ENCODE measurements at places on chromosomes 6 and 20.

- DNase-seq, result no peak
Measured at GRCh38 chr6:154425034-154425433, 68.4 kb upstream of the IPCEF1 start.

DNA sequence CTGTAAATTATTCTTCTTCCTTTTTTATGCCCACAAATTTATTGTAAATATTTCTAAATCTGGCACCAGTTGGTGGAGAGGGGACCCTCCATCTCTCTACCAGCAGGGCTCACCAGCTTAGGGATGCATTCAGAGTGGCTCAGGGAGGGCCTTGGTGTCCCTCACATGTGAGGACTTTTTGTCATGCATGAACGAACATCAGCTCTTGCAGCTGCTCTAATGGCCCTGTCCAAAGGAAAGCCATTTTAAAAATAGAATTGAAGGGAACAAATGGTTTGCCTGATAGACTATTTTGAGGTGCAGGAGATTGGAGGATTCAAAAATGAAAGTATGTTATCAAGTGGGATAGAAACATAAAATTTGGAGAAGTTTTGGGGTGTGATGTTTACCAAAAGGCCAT is 37.5 kb upstream of the KLHL31 start:
- DNase-seq, result no peak

DNA sequence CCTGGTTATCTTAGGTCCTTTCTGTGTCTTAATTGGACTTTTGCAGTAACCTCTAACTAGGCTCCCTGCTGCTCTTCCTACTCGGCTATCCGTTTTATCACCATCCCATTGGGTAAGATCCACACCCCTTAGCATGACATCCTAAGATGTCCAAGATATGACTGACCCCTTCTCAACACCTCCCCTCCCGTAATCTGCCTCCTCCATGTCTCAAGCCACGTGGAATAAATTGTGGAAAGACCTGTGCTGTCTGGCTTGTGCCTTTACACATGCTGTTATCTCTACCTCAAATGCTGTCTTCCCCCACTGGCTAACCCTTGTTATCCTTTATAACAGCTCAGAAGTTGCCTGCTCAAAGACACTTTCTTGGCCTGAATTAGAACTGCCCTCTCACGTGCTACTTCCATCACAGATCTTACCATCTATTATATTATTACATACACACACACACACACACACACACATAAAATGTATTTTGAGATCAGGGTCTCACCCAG is 26.5 kb downstream of the EIF2S2 start:
- DNase-seq, result no peak

- no peak for DNase-seq
Measured at GRCh38 chr20:47389867-47390347, 33.4 kb upstream of the ZMYND8 start.

- DNase-seq, result no peak
Measured at GRCh38 chr20:7352165-7352564, 584.7 kb downstream of the BMP2 start.

DNA sequence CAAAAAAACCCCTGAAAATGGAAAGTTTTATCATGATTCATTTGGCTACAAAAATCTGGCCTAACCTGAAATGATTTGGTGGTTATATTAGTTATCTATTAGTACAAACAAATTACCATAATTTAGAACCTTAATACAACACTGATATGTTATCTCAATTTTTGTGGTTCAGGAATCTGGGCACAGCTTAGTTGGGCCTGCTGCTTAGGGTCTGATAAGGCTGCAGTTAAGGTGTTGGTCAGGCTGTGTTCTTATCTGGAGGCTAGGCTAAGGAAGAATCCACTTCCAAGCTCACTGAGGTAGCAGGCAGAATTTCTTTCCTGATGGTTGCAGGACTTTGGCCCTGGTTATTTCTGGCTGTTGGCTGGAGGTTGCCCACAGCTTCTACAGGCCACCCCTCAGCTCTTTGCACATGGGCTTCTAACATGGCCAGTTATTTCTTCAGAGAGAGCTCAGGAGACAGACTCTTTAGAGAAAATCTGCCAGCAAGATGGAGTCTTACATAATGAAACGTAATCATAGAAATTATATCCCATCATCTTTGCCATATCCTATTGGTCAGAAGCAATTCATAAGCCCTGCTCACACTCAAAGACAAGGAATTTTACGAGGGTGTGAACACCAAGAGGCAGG is 11.4 kb downstream of the TRIM38 start:
- DNase-seq, result no peak

- no peak for DNase-seq
Measured at GRCh38 chr6:149015535-149016525, 269.0 kb downstream of the UST start.

DNA sequence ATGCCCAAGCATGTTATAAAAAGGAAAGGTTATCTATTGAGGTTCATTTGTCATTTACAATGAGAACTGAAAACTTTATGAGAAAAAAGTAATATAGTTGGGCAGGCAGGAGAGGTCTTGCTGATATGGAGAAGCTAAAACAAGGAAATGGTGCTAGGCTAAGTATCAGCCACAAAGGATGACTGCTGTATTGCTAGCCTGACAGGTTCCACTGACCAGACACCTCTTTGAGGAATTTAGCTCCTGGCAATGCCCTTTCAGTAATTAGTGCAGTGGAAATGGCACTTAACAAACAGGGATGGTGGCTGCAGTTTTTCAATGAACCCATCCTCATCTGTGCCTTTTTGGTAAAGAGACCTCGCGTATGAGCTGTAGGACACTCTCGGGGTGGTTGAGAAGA is 284.4 kb downstream of the ZFAND3 start:
- no peak for DNase-seq

DNA sequence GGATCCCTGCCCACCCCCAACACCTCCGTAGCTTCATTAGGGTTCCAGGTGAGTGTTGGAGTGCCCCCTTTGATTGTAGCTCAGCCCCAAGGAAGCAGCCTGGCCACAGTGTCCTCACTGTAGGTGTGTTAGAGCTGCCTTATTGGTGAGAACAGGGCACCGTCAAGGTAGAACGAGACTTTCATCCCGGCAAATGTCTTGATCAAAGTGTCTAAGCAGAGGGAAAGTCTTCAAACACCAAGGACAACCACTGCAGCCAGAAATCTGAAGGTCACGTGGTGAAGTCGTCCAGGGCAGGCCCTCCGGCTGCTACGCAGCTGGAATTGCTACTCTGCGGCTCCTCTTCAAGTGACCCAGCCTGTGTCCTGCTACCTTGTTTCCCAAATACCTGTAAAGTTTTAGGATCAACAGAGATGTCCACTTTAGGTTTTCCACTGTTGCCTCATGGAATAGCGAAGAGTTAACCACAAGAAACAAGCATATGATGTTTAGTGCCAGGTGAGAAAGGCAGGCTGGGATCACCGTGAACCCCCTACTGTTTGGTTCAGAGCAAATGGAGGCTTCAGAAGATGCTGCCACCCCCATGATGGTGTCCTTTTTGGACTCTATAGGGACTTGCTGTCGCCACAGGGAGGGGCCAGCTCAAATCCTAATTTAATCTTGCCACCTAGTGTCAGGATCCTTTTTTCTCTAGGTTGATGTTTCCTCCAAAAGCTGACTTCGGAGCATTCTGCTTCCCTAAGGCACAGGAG is 1.7 kb upstream of the DLL1 start:
- no peak for DNase-seq

DNA sequence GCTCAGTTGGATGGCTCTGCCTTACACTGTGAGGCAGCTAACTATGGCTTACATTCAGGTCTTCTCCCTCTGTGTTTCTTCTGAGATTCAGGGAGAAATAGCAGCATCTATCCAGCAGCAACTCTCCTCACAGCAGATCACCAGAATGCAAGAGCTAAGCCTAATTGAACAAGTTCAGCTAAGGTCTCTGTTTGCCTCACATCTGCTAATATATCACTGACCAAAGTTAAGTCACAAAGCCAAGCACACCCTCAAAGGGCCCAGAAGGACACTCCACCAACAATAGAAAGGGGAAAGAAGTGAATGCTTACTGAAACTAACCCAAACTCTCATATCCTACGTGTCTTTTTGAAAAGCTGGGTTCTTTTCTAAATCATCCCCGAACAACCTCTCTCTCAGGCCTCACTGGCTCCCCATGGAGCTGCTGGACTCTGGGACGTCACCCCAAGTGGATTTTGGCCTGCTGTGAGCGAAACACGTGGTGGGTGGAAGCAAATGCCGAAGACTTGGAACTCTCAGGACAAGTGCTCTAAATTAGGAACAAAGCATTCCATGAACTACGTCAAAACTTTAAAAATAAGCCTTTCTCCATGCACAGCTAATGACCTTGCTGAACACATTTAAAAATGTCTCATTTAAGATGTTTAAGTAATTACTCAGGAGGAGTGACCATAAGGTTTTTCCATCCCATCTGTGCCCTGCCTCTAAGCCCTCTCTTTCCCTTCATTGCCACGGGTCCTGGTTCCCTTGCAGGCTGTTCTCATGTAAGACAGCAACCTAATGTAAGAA is 167.5 kb upstream of the PLCB4 start:
- no peak for DNase-seq

DNA sequence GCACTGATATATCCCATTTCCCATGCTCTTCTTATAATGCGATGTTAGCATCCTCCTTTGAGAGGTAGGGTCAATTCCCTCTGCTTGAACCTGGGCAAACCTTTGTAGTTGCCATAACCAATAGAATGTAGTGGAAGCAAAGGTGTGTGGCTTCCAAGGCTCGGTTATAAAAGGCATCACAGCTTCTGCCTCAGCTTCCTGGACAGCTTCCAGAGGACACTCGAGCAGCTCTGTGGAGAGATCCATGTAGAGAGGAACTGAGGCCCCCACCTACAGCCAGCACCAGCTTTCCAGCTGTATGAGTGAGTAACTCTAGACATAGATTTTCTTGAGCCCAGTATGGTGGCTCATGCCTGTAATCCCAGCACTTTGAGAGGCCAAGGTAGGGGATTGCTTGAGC is 36.7 kb downstream of the FGD2 start:
- DNase-seq, result no peak

DNA sequence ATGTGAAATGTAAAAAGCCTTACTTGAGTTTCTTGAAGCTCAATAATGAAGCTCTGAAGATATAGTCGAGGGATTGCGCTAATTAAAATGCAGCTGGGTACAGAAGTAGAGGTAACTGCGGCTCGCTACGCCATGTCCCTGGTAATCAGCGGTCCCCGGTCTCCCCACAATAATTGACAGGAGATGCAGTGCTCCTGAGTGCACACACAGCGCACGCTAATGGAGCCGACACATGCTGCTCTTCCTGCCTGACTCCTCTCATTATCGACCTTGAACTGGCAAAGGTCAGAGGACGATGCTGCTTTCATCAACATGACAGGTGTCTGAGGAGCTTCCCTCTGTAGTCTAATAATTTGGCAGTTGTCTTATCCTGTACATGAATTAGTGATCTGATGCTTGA is 365.9 kb downstream of the RNF144B start:
- DNase-seq, result no peak

DNA sequence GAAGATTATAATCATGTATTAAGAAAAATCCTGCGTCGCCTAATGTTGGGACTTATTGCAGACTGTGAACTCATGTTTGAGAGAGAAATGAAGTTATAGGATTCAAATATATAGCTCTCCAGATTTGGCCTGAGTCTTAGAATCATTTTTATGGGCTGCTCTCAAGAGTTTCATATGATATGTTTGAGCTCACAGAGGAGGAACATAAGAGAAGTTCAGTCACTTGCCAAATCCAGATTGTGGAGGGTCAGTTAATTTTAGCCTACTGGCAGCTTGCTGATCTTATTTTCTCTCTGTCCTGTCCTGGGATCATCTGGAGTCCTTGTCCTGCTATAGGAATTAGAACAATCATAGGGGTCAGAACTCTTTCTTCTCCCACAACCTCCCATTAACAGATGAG is 186.1 kb upstream of the SUPT3H start:
- DNase-seq, result no peak

- no peak for DNase-seq
Measured at GRCh38 chr6:130776287-130776925, 50.8 kb upstream of the SMLR1 start.

- no peak for DNase-seq
Measured at GRCh38 chr6:87436435-87436834, 28.7 kb downstream of the CFAP206 start.

DNA sequence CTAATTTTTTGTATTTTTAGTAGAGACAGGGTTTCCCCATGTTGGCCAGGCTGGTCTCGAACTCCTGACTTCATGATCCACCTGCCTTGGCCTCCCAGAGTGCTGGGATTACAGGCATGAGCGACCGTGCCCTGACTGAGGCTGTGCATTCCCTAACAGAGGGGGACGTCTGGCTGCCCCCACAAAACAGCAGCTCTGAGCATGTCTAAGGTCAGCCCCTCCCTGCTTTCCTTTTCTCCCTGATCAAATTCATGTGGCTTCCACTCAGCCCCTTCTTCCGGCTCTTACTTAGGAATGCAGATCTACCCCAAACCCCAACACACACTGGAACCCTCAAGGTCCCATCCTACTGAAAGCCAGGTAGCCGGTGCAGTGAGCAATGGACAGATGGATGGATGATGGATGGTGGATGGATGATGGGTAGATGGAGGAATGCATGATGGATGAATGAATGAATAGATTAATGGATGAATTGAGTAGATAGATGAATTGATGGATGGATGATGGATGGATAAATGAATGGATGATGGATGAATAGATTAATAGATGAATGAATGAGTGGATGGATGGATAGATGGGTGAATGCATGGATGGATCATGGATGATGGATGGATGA is 91.5 kb upstream of the BHLHE23 start:
- DNase-seq, result no peak

GRCh38 chr20:57198132-57199072 is 68.0 kb downstream of the BMP7 start:
- no peak for DNase-seq

GRCh38 chr6:147016440-147016839 is 187.8 kb upstream of the STXBP5 start:
- DNase-seq, result no peak

GRCh38 chr6:97097068-97098047 is 172.8 kb downstream of the KLHL32 start:
- no peak for DNase-seq

GRCh38 chr6:3433005-3433404 is 23.8 kb downstream of the SLC22A23 start:
- DNase-seq, result no peak

GRCh38 chr6:2984738-2985406 is 13.5 kb upstream of the SERPINB6 start:
- DNase-seq, result no peak

DNA sequence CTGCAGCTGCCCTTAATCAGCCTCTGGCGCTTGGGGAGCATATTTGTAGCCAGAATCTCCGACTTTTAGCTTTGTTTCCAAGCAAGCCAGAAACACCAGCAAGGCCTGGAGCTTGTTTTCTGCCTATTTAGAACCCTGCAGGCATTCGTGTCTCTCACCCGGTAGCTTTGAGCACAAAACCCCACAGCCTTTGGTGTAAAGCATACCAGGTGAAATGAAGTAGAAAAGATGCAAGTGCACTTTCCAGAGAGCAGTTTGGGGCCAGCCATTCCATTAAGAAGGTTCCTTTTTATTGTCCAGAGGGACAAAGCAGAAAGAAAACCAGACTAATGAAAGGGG is 736 bp downstream of the FAM217B start:
- no peak for DNase-seq

DNA sequence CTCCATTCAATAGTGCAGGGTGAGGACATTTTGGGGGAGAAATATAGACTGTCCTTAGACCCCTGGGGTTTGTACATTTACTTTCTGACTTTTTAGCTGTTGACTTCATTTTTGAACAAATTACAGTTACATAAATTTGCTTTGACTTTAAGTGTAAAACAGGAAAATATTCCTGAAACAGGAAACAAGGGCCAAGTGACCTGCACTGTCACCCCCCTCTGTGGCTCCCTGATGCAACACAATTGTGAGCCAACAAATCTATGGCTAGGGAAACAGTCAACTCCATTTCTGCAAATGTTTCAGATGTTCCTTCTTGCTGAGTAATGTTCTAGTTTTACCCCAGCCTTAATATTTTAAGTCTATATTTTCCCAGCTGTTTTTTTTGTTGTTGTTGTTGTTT is 39.8 kb downstream of the HLA-A start:
- DNase-seq, result no peak

GRCh38 chr6:165571721-165572132 is 91.3 kb downstream of the PDE10A start:
- no peak for DNase-seq

Measured in spinal cord (tissue), 10 donors.